ENCODE measurements at places on chromosomes 2 and 18. TPM values are rescaled to one million over a fixed set of nuclear protein-coding genes. Genes with fewer than 3 reads are reported as not detected.

DNA sequence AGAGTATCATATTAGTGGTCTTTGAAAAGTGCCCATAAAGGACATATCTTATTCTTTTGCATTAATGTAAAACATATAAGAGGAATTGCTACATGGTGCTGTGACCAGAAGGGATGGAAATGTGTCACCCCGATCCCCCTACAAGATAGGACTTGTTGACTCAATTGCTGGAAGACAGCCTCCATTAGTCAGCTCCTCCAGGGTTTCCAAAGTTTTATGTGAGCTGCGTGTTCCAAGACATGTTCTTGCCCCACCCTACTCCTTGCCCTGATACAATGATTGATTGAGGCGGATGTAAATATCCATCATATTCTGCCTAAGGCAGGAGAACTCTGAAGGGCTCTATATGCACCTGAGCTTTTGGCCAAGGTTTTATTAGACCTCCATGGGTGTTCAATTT is 541.0 kb upstream of the ZEB2 start:
- DNase-seq: no peak

DNA sequence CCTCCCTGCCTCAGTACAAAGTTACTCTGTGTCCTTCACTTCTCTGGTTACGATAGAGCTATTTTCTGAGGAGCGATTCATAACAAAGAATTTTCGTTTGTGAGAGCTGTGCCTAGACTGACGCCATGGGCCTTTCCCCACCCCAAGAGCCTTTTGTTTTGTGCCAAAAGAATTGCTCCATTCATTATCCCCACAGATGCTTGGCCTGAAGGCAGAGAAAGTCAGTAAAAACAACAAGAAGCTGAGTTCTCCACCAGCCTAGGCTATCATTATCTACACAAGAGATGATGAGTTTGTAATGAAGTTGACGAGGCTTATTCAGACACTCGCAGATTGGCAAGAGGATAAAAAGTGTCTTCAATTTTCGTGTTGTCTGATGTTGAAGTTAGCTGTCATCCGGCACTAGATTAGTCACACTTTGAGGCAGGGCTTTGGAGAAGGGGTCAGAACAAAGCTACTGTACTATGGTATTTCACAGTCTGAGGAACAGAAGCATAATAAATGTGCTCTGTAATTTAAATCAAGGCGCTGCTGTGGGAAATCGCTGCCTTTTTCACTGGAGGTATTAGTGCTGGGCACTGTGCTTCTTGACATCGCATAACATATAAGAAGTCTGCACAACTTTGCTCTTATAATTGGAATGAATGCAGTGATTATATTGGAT is 278.4 kb upstream of the FIGN start:
- peak; percentile 59 for DNase-seq

DNA sequence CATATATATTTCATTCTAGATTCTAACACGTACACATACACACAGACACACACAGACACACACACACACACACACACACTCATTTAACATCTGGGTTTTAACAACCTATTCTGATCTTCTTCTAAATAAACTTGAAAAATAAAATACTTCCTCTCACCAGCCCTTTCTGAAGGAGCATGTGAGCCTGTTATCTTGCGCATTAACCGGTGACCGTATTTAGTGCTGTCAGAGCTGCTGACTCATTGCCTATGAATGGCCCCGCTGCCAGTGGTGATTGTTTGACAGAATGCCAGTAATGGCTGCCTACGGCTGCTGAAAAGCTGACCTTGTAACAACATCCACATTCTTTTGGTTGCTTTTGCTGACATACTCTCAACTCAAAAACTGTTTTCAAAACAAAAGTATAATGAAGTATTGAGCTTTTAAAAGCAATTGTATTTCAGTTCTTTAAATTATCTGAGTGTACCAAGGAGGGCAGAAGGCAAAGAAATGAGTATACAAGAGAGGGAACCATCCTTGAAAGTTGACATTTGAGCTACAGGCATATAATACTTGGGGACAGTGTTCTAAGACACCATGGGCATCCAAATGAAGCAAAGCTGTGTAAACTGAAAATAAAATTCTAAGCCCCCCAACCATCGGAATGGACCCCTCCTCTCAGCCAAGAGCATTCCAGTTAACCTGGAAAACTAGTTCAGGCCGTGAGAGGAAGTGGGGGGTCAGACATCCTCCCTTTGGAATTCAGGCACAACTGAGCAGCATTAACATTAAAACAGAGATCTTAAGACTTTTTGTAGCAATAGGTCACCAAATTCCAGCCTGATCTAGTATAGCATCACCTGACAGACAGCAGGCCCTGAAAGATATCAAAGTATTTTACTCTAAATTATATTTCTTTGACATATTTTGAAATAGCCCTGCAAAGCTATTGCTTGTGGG is 50.2 kb upstream of the DTNA start:
- DNase-seq: peak; percentile 89

DNA sequence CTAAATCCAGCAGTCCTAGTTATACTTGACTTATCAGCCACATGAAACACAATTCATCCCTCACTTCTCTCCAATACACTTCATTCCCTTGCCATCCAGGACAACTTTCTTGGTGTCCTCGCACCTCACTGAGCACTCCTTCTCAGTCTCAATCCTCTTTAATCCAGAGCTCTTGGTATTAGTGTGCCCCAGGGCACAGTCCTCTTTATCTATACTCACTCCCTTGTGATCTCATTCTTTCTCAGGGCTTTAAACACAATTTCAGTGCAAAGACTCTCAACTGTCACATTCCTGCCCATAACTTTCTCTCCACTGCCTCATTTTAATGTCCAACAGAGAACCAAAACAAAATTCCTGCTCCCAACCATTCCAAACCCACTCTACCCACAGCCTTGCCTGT is 60.8 kb upstream of the SPOPL start:
- no peak for DNase-seq

GRCh38 chr18:36667811-36668210 is 161.0 kb downstream of the TPGS2 start:
- no peak for DNase-seq

DNA sequence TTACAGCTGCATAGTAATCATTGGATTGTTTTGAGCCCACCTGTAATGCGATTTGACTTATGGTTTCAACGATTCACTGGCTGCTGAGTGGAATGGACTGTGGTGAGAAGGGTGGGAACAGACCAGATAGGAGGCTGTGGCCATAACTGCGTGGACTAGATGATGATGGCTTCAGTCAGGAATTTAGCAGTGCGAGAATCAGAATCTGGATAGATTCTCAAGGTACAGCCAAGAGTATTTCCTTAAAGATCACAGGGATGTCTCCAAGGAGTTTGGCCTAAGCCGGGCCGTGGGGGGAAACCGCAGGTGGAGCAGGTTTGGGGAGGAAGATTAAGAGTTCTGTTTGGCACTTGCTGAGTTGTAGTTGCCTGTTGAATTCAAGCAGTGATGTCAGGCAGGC is 44.0 kb upstream of the CHMP1B start:
- DNase-seq: no peak

PRKAG3 gene
- not detected for total RNA-seq

MROH2A gene
- not detected for total RNA-seq

DIS3L2 gene
- 25.4 TPM for total RNA-seq

COPS9 gene
- total RNA-seq: 178 TPM

CCDC68 gene
- 4.1 TPM for total RNA-seq

SALL3 gene
- total RNA-seq: 0.68 TPM
